ENCODE measurements at places on chromosomes 6 and 20. TPM values are rescaled to one million over a fixed set of nuclear protein-coding genes. Genes with fewer than 3 reads are reported as not detected.
A peak's percentile ranks its signal among the peaks of the same experiment; 100 is the strongest.

DNA sequence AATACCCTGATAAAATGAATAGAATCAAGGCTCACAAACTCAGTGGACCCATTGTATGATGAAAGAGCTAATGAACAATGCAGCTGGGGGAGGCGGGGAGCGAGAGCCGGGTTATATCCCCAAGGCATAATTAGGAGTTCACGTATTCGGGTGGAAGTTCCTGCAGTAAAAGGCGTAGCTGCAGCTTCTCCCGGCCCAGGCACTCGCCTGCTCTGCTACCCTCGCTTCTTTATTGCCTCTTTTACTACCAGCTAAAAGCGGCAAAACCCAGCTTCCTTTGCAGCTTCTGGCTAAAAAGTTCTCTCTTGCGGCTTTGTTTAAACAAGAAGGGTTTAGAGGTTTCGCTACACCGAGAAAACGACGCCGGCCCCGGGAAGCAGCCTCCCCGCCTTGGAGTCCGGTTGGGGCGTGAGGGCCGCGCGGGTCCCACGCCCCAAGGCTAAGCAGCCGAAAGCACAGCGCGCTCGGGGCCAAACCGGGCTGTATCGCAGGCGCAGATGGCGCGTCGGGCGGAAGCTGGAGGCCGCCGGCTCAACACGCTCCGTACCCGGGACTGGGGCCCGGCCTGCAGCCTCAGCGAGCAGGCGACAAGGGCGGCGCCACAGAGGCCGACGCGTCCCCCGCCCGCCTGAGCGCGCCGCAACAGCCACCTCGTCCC lies 1.6 kb downstream of the ZBTB2 start:
- H3K36me3 ChIP-seq, result no peaks in the 10 kb centered on the region
- H3K27me3 ChIP-seq, result no peaks in the 10 kb centered on the region
- H3K4me3 ChIP-seq, result peak overlapping the region; percentile 85
- peaks cover 45% of the 10 kb centered on the region for H3K4me1 ChIP-seq
- peak; percentile 87 for DNase-seq

- H3K4me1 ChIP-seq, result no peaks in the 10 kb centered on the region
- H3K27me3 ChIP-seq, result peaks cover 9% of the 10 kb centered on the region
- no peak overlapping the region for H3K27ac ChIP-seq
- H3K36me3 ChIP-seq, result no peaks in the 10 kb centered on the region
- no peak for DNase-seq
- H3K4me3 ChIP-seq, result no peak overlapping the region
Observed at GRCh38 chr6:912871-913835, 220.2 kb upstream of the EXOC2 start.

GRCh38 chr6:50891290-50891689 lies 72.6 kb downstream of the TFAP2B start:
- H3K4me3 ChIP-seq, result no peak overlapping the region
- H3K36me3 ChIP-seq, result no peaks in the 10 kb centered on the region
- H3K27me3 ChIP-seq, result no peaks in the 10 kb centered on the region
- no peak for DNase-seq

GRCh38 chr20:17421493-17421892 lies 109.7 kb downstream of the BFSP1 start:
- no peak overlapping the region for H3K27ac ChIP-seq
- peaks cover 9% of the 10 kb centered on the region for H3K27me3 ChIP-seq
- H3K36me3 ChIP-seq, result no peaks in the 10 kb centered on the region
- H3K4me1 ChIP-seq, result no peaks in the 10 kb centered on the region
- no peak for DNase-seq

GRCh38 chr6:110270165-110270564 lies 88.0 kb downstream of the METTL24 start:
- H3K4me1 ChIP-seq, result no peaks in the 10 kb centered on the region
- no peak overlapping the region for H3K27ac ChIP-seq
- no peaks in the 10 kb centered on the region for H3K27me3 ChIP-seq
- H3K36me3 ChIP-seq, result no peaks in the 10 kb centered on the region

DNA sequence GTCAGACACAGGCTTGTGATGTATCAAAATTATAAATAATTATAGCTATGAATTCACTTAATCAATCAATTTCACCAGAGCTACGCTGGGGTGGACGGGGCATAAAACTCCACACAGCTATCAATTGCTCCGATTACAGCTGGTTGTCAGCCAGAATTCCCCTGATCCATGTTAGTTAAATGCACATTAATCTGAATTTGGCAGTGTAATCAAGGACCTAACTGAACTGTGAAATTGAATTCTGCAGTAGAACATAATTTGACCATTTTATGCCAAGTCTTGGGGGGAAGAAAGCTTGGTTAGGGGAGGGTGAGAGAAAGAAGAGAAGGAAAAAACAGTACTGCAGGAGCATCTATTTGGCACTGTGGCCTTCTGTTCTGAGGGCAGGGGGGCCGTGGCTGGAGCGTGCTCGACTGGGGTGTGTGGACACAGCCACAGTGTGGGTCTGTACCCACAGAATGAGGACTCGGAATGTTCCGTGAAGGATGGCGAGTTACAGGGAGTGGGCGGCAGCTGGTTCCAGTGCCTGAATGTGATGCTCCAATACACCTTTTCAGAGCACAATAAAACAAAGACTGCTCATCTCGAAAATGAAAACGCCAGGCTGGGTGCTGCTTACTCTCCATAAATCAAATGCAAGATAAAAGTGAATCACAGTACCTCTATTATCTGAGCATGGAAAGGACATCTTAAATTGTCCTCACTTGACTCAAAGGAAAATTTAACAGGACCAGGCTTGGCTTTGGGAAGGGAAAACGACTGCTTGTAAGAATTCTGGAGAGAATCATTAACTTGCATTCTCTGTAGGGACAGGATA lies 59.2 kb downstream of the LAMP5 start:
- H3K27me3 ChIP-seq, result peaks cover 6% of the 10 kb centered on the region
- no peaks in the 10 kb centered on the region for H3K36me3 ChIP-seq
- H3K4me1 ChIP-seq, result no peaks in the 10 kb centered on the region
- no peak overlapping the region for H3K4me3 ChIP-seq

DNA sequence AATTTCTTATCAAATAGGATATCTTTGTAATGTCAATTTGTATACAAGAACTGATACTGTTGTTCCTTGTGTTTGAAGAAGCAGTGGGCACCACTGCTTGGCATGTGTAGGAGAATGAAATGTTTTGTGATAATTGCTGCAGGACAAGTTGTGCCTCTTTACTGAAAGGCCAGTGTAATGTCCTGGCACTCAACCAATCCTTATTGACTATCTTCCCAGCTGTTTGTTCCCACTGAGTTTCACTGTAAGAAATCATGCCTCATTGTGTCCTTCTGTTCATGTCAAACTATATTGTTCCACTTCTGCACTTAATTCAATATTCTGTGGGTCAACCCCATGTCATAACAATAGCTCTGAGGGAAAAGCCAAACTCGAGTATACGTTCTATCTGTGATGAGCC lies 136.1 kb upstream of the FAM83B start:
- no peaks in the 10 kb centered on the region for H3K27me3 ChIP-seq
- H3K27ac ChIP-seq, result no peak overlapping the region
- H3K36me3 ChIP-seq, result no peaks in the 10 kb centered on the region
- DNase-seq, result no peak

DNA sequence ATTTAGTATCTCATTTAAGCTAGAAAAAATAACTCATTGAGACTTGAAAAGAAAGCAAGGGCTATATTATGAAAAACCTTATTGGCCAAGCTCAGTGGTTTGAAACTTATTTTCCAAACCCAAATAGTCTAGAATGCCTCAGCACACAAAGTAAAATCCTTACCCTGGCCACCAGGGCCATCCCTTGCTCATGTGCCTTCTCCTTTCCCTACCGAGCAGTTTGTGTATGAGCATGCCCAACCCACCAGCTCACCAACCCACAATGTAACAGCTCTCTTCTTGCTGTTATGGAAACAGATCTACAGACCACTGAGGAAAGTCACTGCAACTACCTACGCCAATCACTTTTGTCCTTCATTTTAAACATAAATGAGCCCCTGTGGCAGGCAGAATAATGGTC lies 79.6 kb upstream of the CARMIL1 start:
- no peak overlapping the region for H3K4me3 ChIP-seq
- H3K36me3 ChIP-seq, result no peaks in the 10 kb centered on the region
- peaks cover 17% of the 10 kb centered on the region for H3K4me1 ChIP-seq
- no peak overlapping the region for H3K27ac ChIP-seq
- no peaks in the 10 kb centered on the region for H3K27me3 ChIP-seq

GRCh38 chr20:25533920-25534700 lies 51.2 kb downstream of the NINL start:
- no peak overlapping the region for H3K27ac ChIP-seq
- no peaks in the 10 kb centered on the region for H3K36me3 ChIP-seq
- no peaks in the 10 kb centered on the region for H3K27me3 ChIP-seq
- H3K4me3 ChIP-seq, result no peak overlapping the region

DNA sequence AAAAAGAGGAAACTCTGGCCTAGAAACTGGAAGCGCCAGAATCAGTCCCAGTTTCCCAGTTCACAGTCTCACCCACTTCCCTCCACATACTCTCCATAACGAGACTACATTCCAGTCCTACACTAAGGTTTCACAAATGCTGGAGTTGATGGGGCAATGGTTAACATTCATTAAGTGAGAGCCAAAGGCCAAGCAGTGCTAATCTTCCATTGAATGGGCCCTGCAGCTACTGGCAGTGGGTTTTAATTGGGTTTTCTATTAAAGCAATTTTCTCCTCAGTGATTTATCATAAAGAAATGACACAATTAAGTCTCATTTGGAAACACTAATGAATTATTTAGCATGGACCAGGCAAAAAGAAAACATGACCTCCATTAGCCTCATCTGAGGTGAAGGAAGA lies 20.8 kb upstream of the NRSN1 start:
- no peak overlapping the region for H3K27ac ChIP-seq
- no peak for DNase-seq
- no peaks in the 10 kb centered on the region for H3K4me1 ChIP-seq
- no peak overlapping the region for H3K4me3 ChIP-seq
- H3K36me3 ChIP-seq, result no peaks in the 10 kb centered on the region

GRCh38 chr6:138849791-138850190 lies 53.9 kb downstream of the ECT2L start:
- H3K4me1 ChIP-seq, result no peaks in the 10 kb centered on the region
- H3K4me3 ChIP-seq, result no peak overlapping the region

GRCh38 chr6:53014063-53014462 lies 19.0 kb upstream of the GSTA4 start:
- no peaks in the 10 kb centered on the region for H3K4me1 ChIP-seq
- no peak overlapping the region for H3K27ac ChIP-seq
- no peaks in the 10 kb centered on the region for H3K27me3 ChIP-seq
- H3K4me3 ChIP-seq, result no peak overlapping the region

- H3K4me3 ChIP-seq, result peak overlapping the region; percentile 40
- no peaks in the 10 kb centered on the region for H3K36me3 ChIP-seq
- peaks cover 8% of the 10 kb centered on the region for H3K4me1 ChIP-seq
- DNase-seq, result no peak
- no peaks in the 10 kb centered on the region for H3K27me3 ChIP-seq
Observed at GRCh38 chr20:46563170-46563859, 12.9 kb upstream of the OCSTAMP start.

DNA sequence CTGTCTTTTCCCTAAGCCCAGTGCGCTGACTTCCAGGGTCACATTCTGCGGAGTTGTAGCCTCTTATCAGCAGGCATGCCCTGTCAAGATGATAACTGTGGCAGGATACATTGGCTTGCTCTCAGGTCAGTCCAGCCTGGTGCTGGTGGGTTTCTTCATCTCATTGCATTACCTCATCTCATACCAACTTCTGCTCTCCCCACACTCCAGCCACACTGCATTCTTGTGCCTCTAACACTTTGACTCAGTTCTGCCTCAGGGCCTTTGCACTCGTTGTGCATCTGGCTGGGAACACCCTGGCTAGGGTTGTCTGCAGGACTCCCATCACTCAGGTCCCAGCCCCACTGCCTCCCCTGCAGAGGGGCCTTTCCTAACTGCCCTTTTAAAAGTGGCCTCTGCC lies 110.3 kb upstream of the BACH2 start:
- no peaks in the 10 kb centered on the region for H3K36me3 ChIP-seq
- peaks cover 8% of the 10 kb centered on the region for H3K4me1 ChIP-seq
- no peak overlapping the region for H3K27ac ChIP-seq
- no peak for DNase-seq
- no peak overlapping the region for H3K4me3 ChIP-seq

- no peak overlapping the region for H3K27ac ChIP-seq
- no peak for DNase-seq
- H3K4me1 ChIP-seq, result peaks cover 15% of the 10 kb centered on the region
Observed at GRCh38 chr6:32983493-32983848, 15.1 kb downstream of the BRD2 start.

GRCh38 chr6:137163732-137164318 lies 9.6 kb downstream of the IL22RA2 start:
- no peaks in the 10 kb centered on the region for H3K36me3 ChIP-seq
- no peaks in the 10 kb centered on the region for H3K27me3 ChIP-seq
- H3K4me1 ChIP-seq, result peaks cover 47% of the 10 kb centered on the region
- H3K4me3 ChIP-seq, result no peak overlapping the region

GRCh38 chr6:30411515-30412207 lies 66.7 kb downstream of the RPP21 start:
- DNase-seq, result no peak
- H3K36me3 ChIP-seq, result no peaks in the 10 kb centered on the region
- H3K4me1 ChIP-seq, result no peaks in the 10 kb centered on the region
- H3K27me3 ChIP-seq, result peaks cover 39% of the 10 kb centered on the region
- H3K4me3 ChIP-seq, result no peak overlapping the region
- no peak overlapping the region for H3K27ac ChIP-seq

DNA sequence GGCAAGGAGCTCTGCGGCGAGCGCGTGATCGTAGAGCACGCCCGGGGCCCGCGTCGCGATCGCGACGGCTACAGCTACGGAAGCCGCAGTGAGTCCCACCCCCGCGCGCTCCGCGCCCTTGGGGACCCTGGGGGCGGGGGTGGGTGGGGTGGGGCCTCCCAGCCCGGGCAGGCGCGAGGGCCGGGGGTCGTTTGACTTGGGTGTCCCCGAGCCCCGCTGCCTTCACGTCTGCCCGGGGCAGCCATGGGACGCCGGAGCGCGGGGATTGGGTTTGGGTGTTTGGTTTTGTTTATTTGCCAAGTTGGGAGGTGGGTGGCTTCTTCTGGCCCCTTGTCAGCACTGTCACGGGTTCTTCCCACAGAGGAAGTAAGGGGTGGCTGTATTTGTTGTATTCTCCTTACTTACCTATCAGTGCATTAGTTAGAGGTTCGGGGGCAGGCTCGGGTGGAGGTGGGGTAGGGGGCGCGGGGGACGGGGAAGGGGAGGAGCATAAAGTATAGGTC lies 777 bp downstream of the SRSF6 start:
- H3K4me3 ChIP-seq, result peak overlapping the region; percentile 93
- peak overlapping the region; percentile 100 for H3K27ac ChIP-seq
- DNase-seq, result no peak
- H3K36me3 ChIP-seq, result peaks cover 41% of the 10 kb centered on the region
- peaks cover 4% of the 10 kb centered on the region for H3K27me3 ChIP-seq

The RAET1G gene
- total RNA-seq, result 3.4 TPM

The PLA2G7 gene
- total RNA-seq, result 7.6 TPM

The TPBG gene
- 30.4 TPM for total RNA-seq

The ENPP3 gene
- total RNA-seq, result 0.72 TPM

The ADAM33 gene
- 10.2 TPM for total RNA-seq

The SNX5 gene
- total RNA-seq, result 114 TPM

The TUBB1 gene
- total RNA-seq, result not detected

The FOXF2 gene
- 3.0 TPM for total RNA-seq

The OOEP gene
- total RNA-seq, result not detected

The DYNLT2 gene
- 1.4 TPM for total RNA-seq

The TPX2 gene
- 4.4 TPM for total RNA-seq

All from suprapubic skin (tissue), 4 donors.